ENCODE measurements at places on chromosomes 7 and 10.

GRCh38 chr7:158356454-158356853 lies 231.2 kb downstream of the PTPRN2 start:
- no peak for DNase-seq

GRCh38 chr7:151178236-151178635 lies 8.8 kb downstream of the ASB10 start:
- no peak for DNase-seq

- DNase-seq = no peak
These were observed 12.2 kb upstream of the KLRG2 start for GRCh38 chr7:139495580-139496125.

- no peak for DNase-seq
These were observed 71.1 kb downstream of the TNS3 start for GRCh38 chr7:47510786-47511185.

GRCh38 chr7:17944720-17945119 lies 4.4 kb upstream of the SNX13 start:
- no peak for DNase-seq

DNA sequence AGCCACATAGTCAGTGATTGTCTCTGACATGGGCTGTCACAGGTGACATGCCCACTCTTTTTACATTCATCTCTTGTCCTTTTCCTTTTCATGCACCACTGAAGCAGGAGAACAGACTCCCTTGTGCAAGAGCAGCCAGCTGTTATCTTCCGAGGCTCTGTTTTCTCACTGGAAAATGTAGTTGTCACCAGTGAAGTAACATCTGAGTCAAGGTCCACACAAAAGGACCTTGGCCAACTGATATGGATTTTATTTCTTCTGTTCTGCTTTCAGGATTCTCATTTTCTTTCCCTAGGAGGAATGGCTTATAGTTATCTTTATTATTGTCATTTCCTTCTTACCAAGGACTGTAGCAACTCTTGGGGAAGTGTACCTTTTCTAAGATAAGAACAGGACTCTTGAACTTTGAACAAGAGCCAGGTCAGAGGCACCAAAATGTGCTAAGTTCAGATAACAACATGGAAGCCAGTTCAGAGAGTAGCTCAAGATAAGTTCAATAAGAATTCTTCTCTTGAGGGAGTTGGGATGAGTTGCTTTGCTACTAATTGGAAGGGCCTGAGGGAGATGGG lies 22.7 kb downstream of the AVPI1 start:
- no peak for DNase-seq

DNA sequence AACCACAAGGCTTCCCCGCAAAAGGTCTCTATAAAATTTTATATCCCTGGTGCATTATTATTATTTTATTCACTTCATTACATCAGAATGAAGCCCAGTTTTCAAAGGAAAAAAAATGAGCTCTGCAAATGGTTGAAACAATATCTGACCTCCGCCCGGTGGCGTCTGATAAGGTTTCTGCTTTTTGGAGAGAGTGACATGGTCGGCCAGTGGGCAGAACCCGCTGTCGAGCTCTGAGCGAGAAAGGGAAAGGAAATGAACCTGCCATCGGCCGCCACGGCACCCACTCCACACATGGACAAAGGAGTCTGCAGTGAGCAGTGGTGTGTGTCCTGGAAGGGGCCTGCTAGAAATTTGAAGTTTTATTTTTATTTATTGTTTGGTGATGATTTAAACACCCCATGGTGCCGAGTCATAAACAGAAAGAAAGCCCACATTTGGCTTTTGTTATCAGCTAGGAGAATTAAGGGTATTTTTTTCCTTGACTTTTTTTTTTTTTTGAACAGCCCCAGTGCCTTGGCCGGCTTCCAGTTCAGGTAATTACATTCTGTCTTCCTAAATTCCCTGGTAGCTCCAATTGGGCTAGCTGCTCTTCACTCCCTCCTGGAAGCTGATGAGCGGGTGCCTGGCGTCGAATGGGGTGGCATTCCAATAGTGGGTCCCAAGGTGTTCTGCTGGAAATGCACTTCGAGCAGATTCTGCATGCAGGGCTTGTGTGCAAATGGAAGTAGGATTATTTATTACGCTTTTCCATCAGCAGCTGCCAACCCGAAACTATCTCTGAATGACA lies 149.4 kb upstream of the MKI67 start:
- no peak for DNase-seq

- no peak for DNase-seq
These were observed 7.4 kb downstream of the NRCAM start for GRCh38 chr7:108448584-108449505.

GRCh38 chr10:5142199-5142598 lies 42.8 kb downstream of the AKR1C8 start:
- no peak for DNase-seq

DNA sequence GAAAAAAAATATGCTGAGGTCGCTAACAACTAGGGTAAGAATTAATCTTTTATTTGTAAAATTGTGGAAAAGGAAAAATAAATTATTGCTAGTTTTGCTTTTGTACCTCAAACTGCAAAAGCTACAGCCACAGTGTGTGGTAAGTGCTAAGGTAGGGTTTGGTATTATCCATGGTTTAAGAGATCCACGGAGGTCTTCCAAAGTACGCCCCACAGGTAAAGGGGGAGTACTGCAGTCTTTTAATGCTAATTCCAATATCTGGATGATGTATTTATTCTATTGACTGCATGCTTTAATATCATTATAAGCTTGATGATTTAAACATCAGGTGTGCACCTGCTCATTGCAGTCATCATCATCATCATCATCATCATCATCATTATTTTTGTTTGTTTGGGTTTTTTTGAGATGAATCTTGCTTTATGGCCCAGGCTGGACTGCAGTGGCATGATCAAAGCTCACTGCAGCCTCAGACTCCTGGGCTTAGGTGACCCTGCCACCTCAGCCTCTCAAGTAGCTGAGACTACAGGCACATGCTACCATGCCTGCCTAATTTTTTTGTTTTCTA lies 38.4 kb upstream of the BMS1 start:
- no peak for DNase-seq

DNA sequence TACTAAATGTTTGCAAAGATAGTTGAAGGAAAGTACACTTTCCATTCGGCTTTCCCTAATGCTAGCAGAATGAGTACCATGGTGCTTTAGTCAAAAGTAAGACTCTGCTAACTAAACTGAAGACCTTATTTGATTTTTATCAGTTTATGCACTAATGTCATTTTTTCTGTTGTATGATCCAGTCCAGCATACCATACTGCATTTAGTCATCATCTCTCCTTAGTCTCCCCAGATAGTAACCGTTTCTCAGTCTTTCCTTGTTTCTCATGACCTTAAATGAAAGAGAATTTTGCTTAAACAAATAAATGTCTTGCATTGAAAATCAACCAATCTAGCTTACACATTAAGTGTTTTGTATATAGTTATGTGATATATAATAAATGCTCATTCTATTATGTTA lies 529.5 kb upstream of the SEMA3D start:
- no peak for DNase-seq
